ENCODE measurements at places on chromosomes 3 and 15.

DNA sequence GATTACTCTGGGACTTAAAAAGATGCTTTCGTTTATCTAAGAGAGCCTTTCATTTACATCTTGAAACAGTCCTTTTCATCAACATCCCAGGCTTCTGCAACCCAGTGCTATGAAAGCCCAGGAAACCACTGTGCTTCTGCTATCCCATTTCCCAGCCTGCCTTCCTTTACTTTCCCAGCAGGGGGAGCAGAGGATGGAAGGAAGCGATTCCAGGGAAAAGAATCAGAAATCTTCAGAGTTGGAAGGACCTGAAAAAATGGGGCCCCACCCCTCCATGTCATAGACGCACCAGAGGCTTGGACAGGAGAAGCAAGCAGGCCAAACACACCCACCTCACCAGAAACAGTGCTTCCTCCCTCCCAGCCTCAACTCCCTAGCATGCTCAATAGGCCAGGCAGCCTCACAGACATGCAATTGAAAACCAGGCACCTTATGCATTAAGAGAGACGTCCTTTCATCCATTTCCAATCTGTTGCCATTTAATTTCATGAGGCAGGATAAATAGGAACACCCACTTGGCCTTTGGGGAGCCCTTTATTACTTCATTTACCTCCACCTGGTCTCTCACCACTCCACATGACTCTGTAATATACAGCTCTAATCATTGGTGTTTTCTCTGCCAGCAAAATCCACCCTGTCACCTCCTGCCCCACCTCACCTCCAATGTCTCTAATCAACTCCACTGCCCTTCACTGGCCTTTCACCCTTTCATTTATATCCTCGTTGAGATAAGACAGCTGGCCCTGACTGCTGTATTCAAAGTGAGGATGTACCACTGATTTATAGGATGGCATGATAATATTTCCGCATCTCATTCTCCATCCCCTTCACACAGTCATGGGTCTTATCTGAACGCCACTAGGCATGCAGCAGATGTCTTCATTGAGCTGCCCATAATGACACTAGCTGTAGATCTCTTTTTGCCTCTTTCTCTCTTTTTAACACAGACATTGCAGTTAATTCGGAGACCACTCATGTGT, 583.9 kb downstream of the NTRK3 start:
- no peak for DNase-seq

DNA sequence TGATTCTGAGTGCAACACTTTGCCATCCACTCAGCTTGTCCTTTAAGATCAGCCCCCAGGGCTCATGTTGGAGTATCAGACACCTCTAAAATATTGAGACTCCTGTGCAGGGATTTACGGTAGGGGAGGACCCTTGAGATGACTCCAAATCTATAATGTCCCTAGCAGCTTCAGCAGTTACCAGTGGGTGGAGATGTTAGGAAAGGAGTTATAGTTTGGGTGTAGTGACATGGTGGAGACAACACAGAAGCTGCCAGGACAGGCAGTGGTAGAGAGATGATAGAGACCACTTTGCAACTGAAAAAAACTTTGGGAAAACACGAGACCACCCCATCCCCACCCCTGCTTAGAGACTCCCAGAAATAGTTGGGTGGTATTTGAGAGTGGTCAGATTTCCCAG, 43.3 kb upstream of the GSK3B start:
- no peak for DNase-seq

GRCh38 chr3:4162096-4162495, 141.1 kb upstream of the SETMAR start:
- DNase-seq: no peak

DNA sequence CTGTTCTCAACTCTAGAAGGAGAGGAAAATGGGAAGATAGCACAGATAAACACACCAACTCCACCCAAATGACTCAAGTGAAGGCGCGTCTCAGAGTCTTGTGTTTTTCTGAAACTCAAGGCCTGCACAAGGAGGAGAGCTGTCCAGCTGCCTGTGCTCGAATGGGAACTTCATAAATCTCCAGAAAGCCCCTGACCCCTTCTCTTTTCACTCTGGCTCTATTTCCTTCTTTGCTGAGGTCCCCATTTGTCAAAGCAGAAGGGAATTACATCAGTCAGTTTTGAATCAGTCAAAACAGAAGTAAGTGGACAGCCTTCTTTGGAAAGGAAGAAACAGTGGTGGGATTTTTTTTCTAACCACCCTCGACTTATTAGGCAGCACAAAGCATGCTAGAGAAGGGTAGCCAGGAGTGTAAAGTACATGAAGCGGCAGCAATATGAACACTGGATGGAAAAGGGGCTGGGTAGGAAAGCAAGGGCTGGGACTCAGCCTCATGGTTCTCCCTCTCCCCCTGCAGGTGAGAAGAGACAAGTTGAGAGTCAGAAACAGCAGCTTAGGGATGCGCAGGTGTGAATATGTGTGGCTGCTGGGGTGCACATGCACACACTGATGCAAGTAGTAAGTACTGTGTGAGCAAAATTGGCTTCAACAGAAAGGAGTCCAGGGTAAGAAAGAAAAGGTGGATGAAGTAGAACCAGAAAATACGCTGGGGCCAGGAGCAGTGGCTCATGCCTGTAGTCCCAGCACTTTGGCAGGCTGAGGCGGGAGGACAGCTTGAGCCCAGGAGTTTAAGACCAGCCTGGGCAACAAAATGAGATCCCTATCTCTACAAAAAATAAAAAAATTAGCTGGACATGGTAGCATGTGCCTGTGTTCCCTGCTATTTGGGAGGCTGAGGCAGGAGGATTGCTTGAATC, 36.6 kb upstream of the MAGEF1 start:
- DNase-seq: no peak

GRCh38 chr3:179666030-179666429, 13.2 kb downstream of the USP13 start:
- DNase-seq: no peak

DNA sequence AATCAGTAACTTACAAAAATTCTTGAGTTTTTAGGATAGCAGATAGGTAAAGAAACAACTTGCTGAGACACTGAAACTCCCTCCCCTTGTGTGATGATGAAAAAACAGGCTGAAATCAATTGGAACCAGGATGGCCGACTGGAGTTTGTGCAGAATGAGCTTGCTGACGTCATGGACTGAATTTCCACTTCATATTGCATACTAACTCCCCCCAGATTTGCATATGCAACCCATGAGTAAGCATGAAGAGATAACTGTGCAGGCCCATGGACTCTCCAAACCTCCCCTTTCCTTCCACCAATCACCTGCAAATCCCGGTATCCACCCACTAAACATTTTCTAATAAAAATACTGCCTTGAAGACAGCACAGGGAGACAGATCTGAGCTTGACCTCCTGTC, 82.0 kb upstream of the SCN5A start:
- DNase-seq: no peak

- DNase-seq: no peak
Observed at GRCh38 chr3:185316740-185317412, 46.1 kb upstream of the MAP3K13 start.

DNA sequence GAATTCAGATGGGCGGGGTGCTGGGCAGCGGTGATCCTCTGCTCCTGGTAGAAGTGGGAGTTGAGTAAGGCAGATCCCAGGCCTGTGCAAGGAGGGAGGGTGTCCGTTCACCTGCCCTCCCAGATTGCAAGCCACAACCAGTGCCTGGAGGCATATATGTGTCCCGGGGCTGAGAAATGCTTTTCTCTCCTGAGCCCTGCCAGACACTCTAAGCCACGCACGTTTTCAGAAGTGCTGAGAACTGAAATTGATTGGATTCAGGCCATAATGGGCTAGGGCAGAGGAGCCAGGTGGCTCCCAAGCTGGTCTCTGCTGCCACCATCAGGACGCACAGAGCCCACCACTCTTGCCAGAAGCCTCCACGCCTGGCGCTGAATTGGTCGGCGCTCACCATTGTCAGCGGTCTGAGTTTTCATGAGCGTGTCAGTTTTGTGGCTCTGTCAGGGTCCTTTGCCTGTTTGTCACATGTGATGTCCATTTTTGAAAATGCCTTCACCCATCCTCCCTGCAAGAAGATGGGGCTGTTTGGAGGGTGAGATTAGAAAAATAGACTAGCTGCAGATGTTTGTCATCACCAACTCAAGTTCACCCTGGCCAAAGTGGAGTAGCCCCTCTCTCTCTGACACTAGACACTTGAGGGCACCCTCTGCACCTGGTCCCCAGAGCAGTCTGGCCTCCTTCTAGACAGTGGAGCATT, 15.4 kb upstream of the BFSP2 start:
- DNase-seq: peak; percentile 63

DNA sequence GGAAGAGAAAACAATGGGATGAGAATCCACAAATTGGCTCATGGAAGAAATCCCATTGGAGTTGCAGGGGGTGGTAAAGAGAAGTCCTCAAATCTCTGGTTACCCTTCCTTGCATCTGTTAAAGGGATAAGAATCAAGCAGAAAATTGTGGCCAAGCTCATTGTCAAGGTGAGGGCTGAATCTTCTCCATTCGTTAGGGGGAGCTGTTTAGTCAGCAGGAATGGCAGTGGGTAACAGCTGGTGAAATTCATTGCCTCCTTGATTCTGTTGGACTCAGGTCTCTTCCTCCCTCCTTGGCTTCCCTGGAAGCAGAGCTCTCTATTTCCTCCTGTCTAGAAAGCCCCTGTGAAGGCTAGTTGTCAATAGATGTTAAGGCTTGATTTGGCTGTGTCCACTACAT, 343.1 kb upstream of the SEMA6D start:
- DNase-seq: no peak

DNA sequence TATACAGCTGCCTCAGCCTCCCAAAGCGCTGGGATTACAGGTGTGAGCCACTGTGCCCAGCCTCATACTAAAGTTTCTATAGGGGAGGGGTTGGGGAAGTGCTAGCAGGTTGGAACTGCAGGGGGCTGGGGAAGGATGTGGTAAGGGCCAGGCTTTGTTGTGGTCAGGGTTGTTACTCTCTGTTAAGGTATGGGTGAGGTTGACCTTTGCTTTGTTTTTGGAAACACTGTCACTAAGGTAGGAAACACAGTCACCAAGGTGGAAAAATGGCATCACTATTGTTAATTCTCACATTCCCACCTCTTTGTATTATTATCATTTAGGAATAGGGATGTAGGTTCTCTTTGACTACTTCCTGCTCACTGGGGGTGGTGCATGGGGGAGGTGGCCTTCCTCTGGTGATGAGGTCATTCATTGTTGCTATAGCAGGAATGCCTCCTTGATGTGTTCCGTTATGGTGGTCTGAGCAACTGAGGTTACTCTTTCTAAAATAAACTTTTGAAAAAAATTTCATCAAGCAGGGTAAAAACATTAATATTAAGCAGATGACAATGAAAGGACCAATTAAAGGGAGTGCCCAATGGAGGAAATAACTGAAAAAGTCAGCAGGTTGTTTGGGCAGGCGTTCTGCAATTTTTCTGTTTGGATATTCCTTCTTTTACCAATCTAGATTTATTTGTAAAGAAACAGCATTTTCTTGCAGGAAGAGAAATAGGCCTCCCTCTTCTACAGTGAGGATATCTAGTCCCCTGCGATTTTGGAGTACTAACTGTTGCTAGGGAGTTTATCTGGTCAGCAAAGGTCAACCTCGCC, 150.5 kb downstream of the WDR76 start:
- DNase-seq: no peak

DNA sequence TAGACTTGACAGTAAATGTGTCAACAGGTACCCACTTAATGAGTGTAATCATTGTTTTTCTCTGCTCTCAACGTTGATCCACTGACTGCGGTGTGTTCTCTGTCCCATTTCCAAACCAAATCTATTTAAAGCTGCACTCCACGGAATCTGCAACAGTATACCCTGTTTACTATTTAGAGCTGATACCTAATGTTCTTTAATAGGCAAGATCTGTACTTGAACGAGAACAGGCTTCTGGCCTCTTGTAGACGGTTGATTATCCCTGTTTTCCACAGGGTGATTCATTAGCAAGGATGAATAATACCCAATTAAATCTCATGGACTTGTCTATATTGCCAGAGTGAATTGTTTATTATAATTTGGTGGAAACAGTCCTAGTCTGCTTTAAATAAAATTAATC, 189.9 kb downstream of the LPP start:
- no peak for DNase-seq

DNA sequence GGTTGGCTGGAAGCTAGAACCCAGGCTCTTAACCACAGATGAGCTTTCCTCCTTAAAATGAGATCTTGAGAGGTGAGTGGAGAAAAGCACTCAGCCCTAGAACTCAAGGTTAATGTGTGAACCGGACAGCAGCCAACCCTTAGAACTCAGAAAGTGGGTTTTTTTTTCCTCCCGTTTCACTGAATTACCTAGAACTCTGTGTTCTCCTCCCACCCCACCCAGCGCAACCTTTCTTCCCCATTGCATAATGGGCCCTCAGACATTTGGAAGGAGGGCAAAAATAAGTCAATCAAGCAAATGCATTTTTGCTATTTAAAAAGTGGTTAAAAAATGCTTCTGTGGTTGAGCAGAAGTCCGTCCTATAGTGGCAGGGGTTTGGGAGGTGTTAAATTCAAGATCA, 36.7 kb downstream of the POC1A start:
- DNase-seq: no peak

DNA sequence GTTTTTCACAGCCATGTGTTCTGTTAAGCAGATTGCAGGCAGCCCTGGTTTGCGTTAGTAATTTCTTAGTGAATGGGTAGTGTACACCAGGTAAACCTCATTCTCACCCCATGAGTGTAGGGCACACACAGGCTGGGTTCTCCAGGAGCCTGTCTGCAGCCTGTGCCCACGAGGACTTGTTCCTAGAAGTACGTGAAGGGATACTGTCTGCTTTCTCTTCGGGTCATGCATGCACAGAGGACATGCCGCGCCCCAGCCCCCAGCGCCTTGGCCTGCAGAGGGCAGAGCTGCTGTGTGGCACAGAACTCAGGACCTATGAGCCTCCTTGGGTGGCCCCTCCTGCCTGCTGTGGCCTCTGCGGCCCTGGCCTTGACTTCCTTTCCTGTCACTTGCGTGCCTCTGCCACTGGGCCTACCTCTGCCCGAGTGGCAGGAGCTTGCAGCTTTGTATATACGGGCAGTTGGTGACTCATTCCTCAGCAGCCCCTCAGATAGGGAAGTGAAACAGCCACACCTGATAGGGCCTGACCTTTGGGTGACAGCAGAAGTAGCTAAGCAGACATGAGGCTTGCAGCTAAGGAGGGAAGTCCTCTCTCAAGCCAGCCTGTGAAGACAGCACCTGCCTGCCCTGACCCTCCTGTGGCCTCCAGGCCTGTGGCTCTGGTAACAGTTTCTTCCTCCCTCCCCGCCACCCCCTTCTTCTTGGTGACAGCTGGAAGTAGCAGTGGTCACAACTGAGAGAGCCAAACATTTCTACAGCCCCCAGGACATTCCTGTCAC, 19.5 kb downstream of the PPCDC start:
- DNase-seq: no peak

All from DMS79 (cell line).